Sigmoid colon (tissue), 7 donors: ENCODE measurements at places on chromosomes 3 and 15. TPM values are rescaled to one million over a fixed set of nuclear protein-coding genes. Genes with fewer than 3 reads are reported as not detected.

SMCO1 gene
- not detected for polyA plus RNA-seq

FBXW12 gene
- not detected for polyA plus RNA-seq

ANKDD1A gene
- 0.60 TPM for polyA plus RNA-seq

GPR160 gene
- 70.7 TPM for polyA plus RNA-seq

RAB11A gene
- polyA plus RNA-seq: 291 TPM

CYP8B1 gene
- under 0.01 TPM for polyA plus RNA-seq

CCDC191 gene
- polyA plus RNA-seq: 2.3 TPM

RAB7A gene
- 159 TPM for polyA plus RNA-seq

MNS1 gene
- 1.8 TPM for polyA plus RNA-seq

RPL35A gene
- polyA plus RNA-seq: 2,719 TPM

CKMT1B gene
- 153 TPM for polyA plus RNA-seq

UACA gene
- polyA plus RNA-seq: 19.2 TPM

TM4SF1 gene
- 38.4 TPM for polyA plus RNA-seq

CTXN2 gene
- not detected for polyA plus RNA-seq
